ENCODE measurements at places on chromosomes 7 and 10. TPM values are rescaled to one million over a fixed set of nuclear protein-coding genes. Genes with fewer than 3 reads are reported as not detected.

RET gene
- total RNA-seq: 2.5 TPM

UCN3 gene
- not detected for total RNA-seq

- no peak for DNase-seq
Measured at GRCh38 chr10:103080891-103081581, 112.0 kb downstream of the NT5C2 start.

DNA sequence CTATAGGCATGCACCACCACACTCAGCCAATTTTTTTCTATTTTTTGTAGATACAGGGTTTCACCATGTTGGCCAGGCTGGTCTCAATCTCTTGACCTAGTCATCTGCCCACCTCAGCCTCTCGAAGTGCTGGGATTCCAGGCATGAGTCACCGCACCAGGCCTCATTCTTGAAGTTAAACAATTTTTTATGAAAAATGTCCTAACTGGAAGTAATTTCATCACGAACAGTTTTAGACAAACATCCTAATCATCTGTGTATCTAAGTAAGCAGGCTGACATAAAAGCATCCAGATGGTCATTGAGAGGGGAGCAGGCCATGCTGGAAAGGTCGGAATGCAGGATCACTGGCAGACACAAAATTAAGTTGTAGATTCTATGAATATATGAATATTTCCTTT is 269.1 kb downstream of the ZMYND11 start:
- no peak for DNase-seq

GRCh38 chr7:128357217-128357613 is 4.3 kb downstream of the PRRT4 start:
- no peak for DNase-seq

DNA sequence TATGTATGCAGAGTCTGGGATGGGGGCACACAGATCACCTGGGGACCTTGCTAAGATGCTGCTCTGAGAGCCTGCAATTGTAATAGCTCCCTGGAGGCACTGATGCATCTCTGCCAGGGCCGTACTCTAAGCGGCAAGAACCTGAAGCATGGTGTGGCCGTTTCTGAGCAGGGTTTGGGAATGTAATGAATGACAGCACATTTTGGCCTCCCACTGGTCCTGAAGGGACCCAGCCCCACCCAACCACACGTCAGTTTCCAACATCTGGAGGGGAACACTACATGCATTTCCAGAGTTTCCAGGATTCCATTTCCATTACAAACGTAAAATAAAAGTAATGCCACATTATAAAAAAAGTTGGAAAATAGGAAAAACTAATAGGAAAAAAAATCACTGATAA is 14.0 kb downstream of the ZCCHC24 start:
- DNase-seq: no peak

Measured in neural crest cell (in vitro differentiated cells).